ENCODE measurements at places on chromosomes 3 and 15.

DNA sequence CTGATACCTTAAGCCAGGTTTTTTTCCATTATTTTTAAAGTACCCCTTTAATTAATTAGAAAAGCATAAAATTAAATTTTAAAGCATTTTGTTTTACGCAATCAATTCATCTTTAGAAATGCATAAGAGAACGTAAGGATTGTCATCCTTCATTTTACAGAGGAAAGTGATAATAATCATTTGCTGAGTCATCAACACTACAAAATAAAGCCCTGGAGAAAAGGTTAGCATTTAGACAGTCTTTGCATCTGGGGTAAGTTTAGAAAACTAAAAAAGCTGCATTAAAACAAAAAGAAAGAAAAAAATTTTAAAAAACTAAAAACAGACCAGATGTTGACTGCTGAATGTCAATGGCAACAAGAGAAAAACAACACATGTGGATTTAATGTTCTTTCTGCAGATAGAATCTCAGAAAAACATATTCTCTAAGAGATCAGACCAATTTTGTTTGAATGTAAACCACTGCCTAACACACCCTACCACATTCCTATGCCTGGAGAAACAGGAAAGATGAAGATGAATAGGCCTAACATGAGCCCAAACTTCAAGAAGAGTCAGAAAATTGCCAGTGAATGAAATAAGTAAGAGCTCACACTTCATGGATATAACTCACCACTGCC, 59.9 kb downstream of the SUCNR1 start:
- DNase-seq, result no peak

GRCh38 chr3:89649431-89649830, 542.0 kb downstream of the EPHA3 start:
- no peak for DNase-seq

- DNase-seq, result no peak
Measured at GRCh38 chr3:120481081-120481480, 30.3 kb upstream of the FSTL1 start.

DNA sequence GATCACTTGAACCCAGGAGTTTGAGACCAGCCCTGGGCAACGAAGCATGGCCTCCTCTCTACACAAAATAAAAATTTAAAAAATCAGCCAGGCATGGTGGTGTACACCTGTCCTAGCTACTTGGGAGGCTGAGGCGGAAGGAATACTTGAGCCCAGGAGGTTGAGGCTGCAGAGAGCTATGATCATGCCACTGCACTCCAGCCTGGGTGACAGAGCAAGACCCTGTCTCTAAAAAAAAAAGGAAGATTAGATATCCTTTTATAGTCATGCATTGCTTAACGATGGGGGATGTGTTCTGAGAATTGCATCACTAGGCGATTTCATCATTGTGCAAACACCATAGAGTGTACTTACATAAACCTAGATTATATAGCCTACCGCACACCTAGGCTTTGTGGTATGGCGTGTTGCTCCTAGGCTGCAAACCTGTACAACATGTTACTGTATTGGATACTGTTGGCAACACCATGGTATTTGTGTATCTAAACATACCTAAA, 12.6 kb downstream of the ALAS1 start:
- no peak for DNase-seq

DNA sequence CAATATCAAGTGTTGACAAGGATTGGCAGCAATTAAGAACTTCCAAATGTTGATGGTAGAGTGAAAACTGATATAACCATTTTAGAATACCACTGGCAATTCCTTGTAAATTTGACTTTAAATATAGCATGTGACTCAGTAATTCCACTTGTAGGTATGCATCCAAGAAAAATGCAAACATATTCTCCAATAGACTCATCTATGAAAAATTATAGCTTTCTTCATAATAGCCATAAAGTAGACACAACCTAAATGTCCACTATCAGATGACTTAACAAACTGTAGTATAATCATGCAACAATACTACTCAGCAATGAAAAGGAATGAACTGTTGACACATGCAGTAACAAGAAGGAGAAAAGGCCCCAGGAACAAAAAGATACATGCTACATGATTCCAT, 988.1 kb downstream of the FHIT start:
- DNase-seq, result no peak

GRCh38 chr3:23696842-23697241, 108.9 kb upstream of the UBE2E1 start:
- no peak for DNase-seq

- no peak for DNase-seq
Measured at GRCh38 chr3:175001091-175001490, 142.0 kb downstream of the NAALADL2 start.

DNA sequence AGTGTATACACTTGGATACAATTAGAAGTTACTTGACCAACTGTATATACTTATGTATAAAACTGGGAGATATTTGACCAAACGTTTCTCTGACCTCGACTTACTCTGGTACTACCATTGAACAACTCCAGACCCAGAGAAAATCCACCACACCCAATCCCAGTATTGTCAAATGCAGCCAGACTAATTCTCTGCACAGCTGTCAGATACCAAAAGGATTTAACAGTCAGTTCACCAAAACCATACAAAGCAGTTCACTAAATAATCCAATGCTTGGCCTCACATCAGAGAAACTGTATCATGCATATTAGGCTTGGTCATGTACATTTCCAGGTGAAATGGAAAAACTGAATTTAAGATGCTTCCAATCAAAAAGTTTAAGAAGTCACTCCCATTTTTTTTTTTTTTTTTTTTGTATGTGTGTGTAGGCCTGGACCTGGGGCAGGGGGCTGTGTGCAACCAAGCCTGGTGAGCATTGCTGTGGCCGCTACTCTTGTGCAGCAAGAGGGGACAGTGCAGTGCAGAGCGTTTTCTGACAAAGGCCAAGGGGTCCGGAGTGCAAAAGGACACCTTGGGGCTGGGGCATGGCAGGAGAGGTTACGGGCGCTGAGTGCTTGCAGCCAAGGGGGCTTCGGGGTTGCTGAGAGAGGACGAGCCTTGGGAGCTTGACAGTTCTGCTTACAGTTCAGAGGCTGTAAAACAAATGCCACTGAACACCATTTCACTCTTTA, 1.4 kb downstream of the TOMM70 start:
- DNase-seq, result no peak

- no peak for DNase-seq
Measured at GRCh38 chr15:40279437-40280141, 3.3 kb downstream of the ANKRD63 start.

GRCh38 chr3:78154521-78155186, 1114.8 kb downstream of the ROBO2 start:
- DNase-seq, result no peak

GRCh38 chr3:178856804-178857203, 214.8 kb downstream of the ZMAT3 start:
- DNase-seq, result no peak

GRCh38 chr3:160393346-160394008, 5.5 kb downstream of the IFT80 start:
- no peak for DNase-seq

GRCh38 chr3:70546679-70547078, 234.2 kb upstream of the MDFIC2 start:
- DNase-seq, result no peak

DNA sequence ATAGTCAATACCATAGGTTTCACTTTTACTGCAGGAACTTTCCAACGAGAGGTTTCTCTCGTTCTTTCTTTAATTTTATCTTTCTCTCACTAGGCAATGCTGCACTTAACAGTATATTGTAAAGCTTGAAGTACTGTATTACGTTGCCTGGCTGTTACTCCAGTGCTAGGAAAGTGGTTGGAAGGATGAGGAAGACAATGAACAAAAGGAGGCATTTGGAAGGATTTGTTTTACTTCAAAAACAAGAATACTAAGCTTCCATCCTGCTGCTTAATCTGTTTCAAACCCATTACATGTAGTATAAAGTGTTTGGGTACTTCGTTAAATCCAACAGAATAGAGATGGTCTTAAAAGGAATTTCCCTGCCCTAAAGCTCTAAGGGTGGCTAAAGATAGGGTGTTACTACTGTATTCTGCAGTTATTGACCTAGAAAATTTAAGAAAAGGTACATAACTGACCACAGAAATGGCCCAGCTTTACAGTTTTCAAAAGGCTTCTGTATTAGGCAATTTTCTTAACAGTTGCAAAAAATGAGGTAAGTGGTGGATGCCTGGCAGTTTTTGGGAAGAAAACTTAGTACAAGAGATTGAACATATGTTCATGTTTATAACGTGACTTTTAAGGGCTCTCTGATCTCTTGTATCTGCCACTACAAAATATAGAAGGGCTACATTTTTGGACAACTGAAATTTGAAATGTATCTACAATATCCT, 785 bp upstream of the IFT57 start:
- DNase-seq, result no peak

- DNase-seq, result no peak
Measured at GRCh38 chr15:77858792-77859490, 218.6 kb downstream of the TBC1D2B start.

GRCh38 chr3:109731639-109732473, 394.5 kb upstream of the DPPA4 start:
- DNase-seq, result no peak

DNA sequence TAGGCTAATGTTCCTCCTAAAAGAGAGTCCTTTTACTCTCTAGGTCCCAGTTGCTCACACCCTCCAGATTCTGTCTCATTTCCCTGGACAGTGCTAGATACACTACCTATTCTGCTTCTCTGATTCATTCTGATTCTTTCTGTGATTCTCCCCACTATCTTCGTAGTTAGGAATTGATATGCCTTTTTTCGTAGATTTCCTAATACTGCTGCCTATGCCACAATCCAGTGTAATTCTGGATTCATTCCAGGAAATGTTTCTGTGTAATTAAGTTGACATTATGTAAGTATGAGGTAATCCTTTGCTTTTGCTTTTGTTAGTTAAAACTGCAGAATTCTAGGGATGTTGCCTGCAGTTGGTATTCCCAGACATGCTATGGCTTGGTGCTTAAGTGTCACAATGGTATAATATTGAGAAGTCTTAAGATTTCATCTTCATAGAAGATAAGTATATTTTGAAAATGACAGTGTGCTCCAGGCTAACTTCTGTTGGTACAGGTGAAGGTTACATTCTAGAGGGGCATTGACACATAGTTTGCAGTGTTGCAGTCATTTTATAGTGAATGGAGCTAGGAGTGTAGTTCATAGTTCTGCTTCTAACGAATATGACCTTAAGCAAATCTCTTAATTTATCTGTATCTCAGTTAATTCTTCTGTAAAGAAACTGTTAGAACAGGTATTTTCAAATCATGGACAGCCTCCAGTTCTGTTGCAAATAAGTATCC, 54.3 kb downstream of the RIOX2 start:
- no peak for DNase-seq
